ENCODE measurements at places on chromosomes 12 and 14. TPM values are rescaled to one million over a fixed set of nuclear protein-coding genes. Genes with fewer than 3 reads are reported as not detected.

The TMBIM6 gene
- total RNA-seq: 372 TPM

The CELA1 gene
- not detected for total RNA-seq

The SMIM41 gene
- 0.19 TPM for total RNA-seq

The GDF11 gene
- total RNA-seq: 15.1 TPM

The MYRFL gene
- total RNA-seq: not detected

DNA sequence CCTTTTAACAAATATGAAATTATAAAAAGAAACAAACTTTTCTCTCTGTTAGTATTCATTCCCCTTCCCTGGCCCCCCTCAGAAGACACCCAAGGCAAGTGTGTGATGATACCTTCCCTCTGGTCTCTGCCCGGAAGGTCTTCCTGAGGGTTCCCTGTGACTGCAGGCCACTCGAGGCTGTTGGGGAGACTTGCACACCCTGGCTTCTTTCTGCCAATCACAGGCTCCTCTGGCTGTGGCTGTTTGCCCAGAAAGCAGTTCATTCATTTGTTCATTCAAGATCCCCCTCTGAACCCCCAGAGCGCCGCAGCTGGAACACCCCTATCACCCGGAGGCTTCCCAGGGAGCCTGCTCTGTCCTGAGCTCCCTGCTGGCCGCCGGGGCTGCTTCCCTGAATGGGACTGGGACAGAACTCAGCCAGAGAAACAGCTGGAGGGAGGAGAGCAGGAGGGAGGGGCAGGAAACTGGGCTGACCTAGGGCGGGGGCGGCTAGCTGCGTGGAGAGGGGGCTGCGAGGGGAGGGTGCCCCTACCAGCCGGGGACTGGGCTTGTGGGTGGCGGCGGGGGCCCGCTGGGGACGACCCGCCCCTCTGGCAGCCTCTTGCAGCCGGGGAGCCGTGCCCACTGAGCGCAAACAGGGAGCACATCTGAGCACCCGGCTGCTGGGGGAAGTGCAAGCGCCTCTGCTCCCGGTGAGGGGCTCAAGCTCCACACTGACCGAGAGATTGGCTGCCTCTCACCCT lies at the start of gene CMKLR1:
TSS of gene CMKLR1 (minus strand) at position 397 of the 743 bp plus-strand sequence. CDS start 45,720 bp downstream, outside the sequence.
- H3K27me3 ChIP-seq: peaks cover 25% of the 10 kb centered on the region
- no peak within 1 kb of the TSS for H3K27ac ChIP-seq
- peaks cover 6% of the 10 kb centered on the region for H3K4me1 ChIP-seq
- H3K4me3 ChIP-seq: no peak within 1 kb of the TSS
- H3K36me3 ChIP-seq: no peaks in the 10 kb centered on the region

- no peaks in the 10 kb centered on the region for H3K27me3 ChIP-seq
- no peak overlapping the region for H3K27ac ChIP-seq
- no peak for DNase-seq
- H3K4me3 ChIP-seq: no peak overlapping the region
These were observed 53.2 kb downstream of the DACT1 start for GRCh38 chr14:58690801-58691516.

DNA sequence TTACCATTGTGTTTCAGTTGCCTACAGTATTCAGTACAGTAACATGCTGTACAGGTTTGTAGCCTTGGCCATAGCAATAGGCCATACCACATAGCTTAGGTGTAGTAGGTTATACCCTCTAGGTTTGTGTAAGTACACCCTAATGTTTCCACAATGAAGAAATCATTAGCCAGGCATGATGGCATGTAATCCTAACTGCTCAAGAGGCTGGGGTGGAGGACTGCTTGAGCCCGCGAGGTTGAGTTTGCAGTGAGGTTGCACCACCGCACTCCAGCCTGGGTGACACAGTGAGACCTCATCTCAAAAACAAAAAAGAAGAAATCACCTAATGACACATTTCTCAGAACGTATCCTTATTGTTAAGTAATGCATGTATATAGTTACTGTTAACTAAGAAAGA lies 63.2 kb upstream of the KTN1 start:
- H3K4me3 ChIP-seq: no peak overlapping the region
- no peak for DNase-seq
- no peak overlapping the region for H3K27ac ChIP-seq
- H3K4me1 ChIP-seq: no peaks in the 10 kb centered on the region
- no peaks in the 10 kb centered on the region for H3K36me3 ChIP-seq

GRCh38 chr12:50928392-50928791 lies 24.0 kb upstream of the HIGD1C start:
- H3K4me1 ChIP-seq: peaks cover 19% of the 10 kb centered on the region
- DNase-seq: no peak
- no peak overlapping the region for H3K27ac ChIP-seq
- no peaks in the 10 kb centered on the region for H3K36me3 ChIP-seq
- no peaks in the 10 kb centered on the region for H3K27me3 ChIP-seq
- no peak overlapping the region for H3K4me3 ChIP-seq

- H3K4me3 ChIP-seq: peak overlapping the region; percentile 19
- peak overlapping the region; percentile 52 for H3K27ac ChIP-seq
These were observed 233.2 kb upstream of the BTG1 start for GRCh38 chr12:92378682-92379479.

- peaks cover 25% of the 10 kb centered on the region for H3K27me3 ChIP-seq
- H3K4me3 ChIP-seq: no peak overlapping the region
- no peaks in the 10 kb centered on the region for H3K36me3 ChIP-seq
These were observed 104.1 kb downstream of the EPS8 start for GRCh38 chr12:15684896-15685658.

DNA sequence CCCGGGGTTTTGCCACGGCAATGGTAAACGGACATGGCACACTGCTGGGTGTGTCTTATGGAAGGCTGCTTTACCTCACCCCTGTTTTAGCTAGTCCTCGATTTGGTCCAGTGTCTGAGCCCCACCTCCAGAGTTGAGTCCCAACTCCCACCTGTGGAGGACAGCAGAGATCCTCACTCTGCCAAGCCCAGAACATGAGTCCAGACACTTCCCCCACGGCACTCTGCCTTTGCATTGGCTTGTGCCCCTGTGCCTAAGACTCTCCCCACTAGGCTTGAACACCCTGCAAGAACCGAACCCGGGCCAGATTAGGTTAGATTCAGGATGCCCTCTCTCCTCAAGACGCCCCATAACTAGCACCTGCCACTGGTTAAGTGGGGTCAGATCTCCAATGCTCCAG lies 59.8 kb upstream of the C14orf180 start:
- H3K4me3 ChIP-seq: no peak overlapping the region
- H3K36me3 ChIP-seq: no peaks in the 10 kb centered on the region
- no peak overlapping the region for H3K27ac ChIP-seq
- no peaks in the 10 kb centered on the region for H3K4me1 ChIP-seq
- no peaks in the 10 kb centered on the region for H3K27me3 ChIP-seq

DNA sequence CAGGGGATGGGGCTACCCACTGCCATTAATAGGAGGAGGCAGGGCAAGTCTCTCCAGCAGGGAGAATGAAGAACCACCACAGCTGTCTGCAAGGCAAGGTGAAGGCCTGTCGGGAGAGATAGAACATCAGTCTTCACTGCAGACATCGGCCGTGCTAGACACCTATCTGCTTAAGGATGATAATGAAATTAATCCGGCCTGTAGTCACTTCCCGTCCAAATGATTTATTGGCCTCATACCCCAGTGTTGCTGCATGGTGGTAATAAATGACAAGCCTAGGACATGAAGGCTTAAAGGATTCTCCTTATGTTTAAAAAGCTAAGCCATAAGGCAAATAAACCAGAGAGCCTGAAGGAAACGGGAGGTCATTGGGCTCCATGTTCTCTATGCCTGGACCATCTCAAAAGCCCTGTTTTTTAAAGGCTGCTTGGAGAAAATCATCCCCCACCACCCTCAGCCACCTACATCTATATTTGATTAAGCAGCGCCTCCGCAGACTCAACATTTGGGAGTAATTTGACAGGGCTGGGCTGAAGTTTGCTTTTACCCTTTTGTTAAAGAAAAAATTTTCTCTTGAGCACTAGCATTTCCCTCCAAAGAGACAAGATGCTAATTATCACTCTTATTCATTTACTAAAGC lies 137.7 kb downstream of the PLXNC1 start:
- DNase-seq: no peak
- H3K4me3 ChIP-seq: no peak overlapping the region
- peaks cover 28% of the 10 kb centered on the region for H3K4me1 ChIP-seq

All from activated CD4-positive, alpha-beta T cell treated with anti-CD3 and anti-CD28 coated beads, Interleukin-2, amount 10 ng/mL, durations not matched to agents 24 days and 14 days (primary cell).